Tibial artery (tissue), 4 donors: ENCODE measurements at places on chromosomes 7 and 10.

DNA sequence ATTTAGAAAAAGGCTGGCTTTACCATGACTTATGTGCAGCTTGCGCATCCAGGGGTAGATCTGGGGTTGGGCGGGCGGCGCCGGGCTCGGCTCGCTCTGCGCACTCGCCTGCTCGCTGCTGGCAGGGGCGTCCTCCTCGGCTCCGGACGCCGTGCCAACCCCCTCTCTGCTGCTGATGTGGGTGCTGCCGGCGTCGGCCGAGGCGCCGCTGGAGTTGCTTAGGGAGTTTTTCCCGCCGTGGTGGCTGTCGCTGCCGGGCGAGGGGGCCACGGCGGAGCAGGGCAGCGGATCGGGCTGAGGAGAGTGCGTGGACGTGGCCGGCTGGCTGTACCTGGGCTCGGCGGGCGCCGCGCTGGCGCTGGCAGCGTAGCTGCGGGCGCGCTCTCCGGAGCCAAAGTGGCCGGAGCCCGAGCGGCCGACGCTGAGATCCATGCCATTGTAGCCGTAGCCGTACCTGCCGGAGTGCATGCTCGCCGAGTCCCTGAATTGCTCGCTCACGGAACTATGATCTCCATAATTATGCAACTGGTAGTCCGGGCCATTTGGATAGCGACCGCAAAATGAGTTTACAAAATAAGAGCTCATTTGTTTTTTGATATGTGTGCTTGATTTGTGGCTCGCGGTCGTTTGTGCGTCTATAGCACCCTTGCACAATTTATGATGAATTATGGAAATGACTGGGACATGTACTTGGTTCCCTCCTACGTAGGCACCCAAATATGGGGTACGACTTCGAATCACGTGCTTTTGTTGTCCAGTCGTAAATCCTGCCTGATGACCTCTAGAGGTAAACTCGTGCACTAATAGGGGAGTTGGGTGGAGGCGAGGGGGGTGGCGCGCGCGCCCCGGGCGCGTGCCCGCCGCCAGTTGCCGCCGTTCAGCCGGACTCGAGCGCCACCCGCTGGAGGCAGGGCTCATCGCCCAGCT is at the start of gene HOXA5:
HOXA5 (minus strand) TSS at position 659 of the 927 bp plus-strand sequence; CDS start at position 585, 74 bp downstream.
- H3K4me3 ChIP-seq, result peak within 1 kb of the TSS; percentile 49
- DNase-seq, result peak; percentile 63
- H3K27ac ChIP-seq, result peak within 1 kb of the TSS; percentile 52
- no peaks in the 10 kb centered on the region for H3K27me3 ChIP-seq
- peaks cover 52% of the 10 kb centered on the region for H3K36me3 ChIP-seq

DNA sequence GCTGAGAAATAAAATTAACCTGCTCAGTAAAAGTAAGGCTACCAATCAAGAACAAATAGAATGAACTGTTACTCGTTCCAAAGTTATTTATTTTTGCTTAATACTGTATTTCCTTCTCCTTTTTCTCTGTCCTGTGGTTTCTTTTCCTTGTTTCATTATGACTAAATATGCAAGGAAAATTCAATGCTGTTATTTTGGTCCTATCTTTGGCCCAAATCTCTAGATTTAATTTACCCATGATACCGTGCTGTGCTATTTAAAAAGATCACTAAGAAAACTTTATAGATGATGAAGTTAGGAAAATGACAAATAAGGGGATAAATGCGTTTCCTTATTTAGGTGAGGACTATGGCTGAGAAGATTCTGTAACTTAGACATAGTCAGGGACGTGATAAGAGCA is 45.3 kb upstream of the FAM133B start:
- H3K4me3 ChIP-seq, result no peak overlapping the region
- H3K4me1 ChIP-seq, result peaks cover 31% of the 10 kb centered on the region
- no peak for DNase-seq
- H3K27ac ChIP-seq, result no peak overlapping the region
- H3K27me3 ChIP-seq, result no peaks in the 10 kb centered on the region

DNA sequence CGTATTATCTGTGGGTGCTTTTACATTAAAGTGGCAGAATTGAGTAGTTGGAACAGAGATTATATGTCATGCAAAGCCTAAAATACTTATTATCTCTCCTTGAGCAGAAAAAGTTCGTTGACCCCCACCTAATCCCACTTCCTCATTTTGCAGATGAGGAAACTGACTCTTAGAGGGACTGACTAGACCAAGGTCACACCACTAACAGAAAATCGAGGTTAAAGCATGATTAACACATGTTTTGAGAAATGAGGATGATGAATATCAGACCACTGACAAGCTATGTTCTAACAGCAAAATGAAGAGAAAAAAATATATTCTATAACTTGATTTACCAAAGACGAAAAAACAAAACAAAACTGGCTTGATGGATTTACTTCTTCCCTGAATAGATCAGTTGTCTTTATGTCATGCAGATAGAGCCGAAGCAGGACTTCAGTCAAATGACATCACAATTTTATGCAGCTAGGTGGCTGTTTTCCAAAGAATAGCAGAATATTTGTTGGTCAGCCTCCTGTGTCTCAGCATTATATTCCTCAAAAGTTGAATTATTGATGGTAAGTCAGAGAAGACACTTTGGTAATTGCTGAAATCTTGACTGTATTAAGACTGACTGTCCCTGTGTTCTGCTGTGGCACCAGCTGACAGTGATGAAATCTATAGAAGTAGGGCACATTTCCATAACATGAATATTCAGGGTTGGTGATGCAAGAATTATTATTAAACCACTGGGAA is 24.2 kb upstream of the SMIM30 start:
- H3K27me3 ChIP-seq, result no peaks in the 10 kb centered on the region
- no peak overlapping the region for H3K27ac ChIP-seq
- no peak for DNase-seq
- H3K36me3 ChIP-seq, result no peaks in the 10 kb centered on the region

DNA sequence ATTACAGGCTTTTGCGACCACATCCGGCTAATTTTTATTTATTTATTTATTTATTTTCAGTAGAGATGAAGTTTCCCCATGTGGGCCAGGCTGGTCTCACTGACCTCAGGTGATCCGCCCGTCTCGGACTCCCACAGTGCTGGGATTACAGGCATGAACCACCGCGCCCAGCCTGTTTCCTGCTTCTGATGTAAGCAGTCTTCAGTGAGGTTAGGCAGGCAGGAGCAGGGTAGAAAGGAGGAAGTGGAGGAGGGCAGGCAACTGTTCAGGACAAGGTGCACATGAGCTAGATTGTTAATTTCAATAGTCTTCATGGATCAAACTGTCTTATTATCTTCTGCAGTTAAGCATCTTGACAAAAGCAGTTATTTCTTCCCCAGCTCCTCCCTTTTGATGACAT is 605.0 kb downstream of the CCSER2 start:
- no peak overlapping the region for H3K4me3 ChIP-seq
- no peak for DNase-seq
- no peaks in the 10 kb centered on the region for H3K27me3 ChIP-seq
- no peak overlapping the region for H3K27ac ChIP-seq
- no peaks in the 10 kb centered on the region for H3K4me1 ChIP-seq

GRCh38 chr7:134941185-134941900 is 45.0 kb upstream of the AGBL3 start:
- no peak for DNase-seq
- H3K4me3 ChIP-seq, result no peak overlapping the region
- no peaks in the 10 kb centered on the region for H3K27me3 ChIP-seq
- peaks cover 21% of the 10 kb centered on the region for H3K4me1 ChIP-seq
- H3K27ac ChIP-seq, result peak overlapping the region; percentile 24

DNA sequence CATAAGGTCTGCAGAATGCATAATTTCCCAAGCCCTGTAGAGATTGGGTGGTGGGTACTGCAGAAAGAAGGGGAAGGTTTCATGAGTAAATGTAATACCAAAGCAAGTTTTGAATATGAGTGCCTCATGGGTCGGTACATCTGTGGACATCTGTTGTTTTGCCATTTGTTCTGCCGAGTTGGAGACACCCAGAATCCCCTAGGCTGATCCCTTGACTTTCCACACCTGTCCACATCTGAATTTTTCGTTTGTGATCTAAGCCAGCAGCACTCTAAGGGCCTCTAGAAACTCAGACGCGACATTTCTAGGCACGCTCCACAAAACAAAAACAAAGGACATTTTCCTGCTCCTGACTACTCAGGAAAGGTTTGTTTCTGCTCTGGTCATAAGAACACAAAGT is 11.7 kb upstream of the SLF2 start:
- H3K36me3 ChIP-seq, result no peaks in the 10 kb centered on the region
- H3K4me3 ChIP-seq, result no peak overlapping the region
- no peak for DNase-seq
- no peaks in the 10 kb centered on the region for H3K4me1 ChIP-seq

GRCh38 chr7:138033241-138033640 is 31.4 kb upstream of the CREB3L2 start:
- no peaks in the 10 kb centered on the region for H3K36me3 ChIP-seq
- H3K27me3 ChIP-seq, result no peaks in the 10 kb centered on the region
- no peak for DNase-seq
- H3K4me3 ChIP-seq, result no peak overlapping the region

- no peaks in the 10 kb centered on the region for H3K27me3 ChIP-seq
- H3K36me3 ChIP-seq, result no peaks in the 10 kb centered on the region
- no peaks in the 10 kb centered on the region for H3K4me1 ChIP-seq
- H3K4me3 ChIP-seq, result no peak overlapping the region
Observed at GRCh38 chr10:31924833-31925232, 3.8 kb downstream of the ARHGAP12 start.

DNA sequence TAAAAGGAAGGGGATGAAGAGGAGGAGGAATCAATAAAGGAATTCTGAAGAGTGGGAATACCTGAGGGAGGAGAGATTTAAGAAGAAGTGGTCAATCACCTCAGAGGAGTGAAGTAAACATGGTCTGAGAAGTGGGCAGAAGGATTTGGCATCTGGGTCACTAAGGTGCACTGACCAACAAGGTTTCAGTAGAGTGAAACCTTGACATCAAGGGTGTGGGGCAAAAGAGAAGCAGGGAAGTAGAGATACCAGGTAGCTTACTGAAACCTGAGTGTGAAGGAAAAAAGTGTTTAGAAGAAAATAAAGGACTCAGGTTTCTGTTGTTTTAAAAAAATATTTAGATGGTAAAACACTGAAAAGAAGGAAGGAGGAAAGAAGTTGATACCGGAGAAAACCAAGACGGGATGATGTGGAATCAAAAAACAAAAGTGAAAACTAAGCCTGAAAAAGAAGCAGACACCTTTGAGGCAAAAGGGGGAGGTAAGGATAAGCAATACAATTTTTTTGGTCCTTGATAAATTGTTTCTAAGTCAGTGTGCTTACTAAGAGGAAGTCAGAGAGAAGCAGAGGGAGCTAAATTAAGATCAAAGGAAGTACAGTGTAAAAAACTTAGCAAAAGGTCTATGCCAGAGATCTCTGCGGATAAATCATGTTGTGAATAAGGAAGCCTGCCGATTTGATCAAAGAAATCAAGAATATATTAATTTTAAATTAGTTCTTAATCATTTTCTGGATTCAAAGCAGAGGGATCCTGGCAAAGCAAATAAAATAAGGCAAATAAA is 137.2 kb upstream of the GPR22 start:
- H3K36me3 ChIP-seq, result no peaks in the 10 kb centered on the region
- H3K4me3 ChIP-seq, result no peak overlapping the region
- H3K4me1 ChIP-seq, result no peaks in the 10 kb centered on the region
- H3K27me3 ChIP-seq, result no peaks in the 10 kb centered on the region
- no peak overlapping the region for H3K27ac ChIP-seq

DNA sequence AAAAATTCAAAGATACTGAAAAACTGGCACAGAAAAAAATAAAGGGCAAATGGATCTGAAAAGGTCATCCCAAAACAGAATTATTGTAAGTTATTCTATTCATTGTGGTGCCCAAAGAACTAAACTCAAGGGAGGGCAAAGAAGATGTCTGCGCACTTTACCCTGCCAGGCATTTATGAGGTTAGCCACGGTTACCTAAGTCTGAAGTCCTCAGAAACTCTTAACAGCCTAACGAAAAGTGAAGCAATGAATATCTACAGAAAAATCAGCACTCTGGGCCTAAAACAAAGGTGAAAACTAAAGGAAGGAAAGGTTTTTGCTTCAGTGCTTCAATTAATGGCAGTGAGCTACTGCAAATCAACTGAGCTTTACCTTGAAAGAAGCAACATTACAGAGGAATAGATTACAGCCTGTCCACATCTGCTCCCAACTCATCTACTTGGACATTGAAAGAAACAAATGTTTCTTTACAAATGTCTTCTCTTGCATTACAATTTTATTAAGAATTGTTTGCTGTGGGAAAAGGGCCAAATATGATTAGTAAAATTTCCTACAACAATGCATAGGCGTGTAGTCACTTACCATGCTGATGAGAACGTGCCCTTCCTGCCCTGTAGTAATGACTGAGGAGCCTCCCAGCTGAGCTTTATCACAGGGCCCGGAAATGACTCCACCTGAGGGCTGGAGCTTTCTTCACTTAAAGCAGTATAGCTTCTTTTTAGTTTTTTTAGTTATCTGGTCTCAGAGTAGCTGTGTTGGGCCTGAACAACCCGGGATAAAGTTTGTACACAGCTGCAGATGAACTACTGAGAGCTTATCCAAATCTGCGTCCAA is at the start of gene TUBAL3:
TUBAL3 (minus strand) TSS at position 621 of the 834 bp plus-strand sequence; CDS start at position 585, 36 bp downstream.
- H3K27me3 ChIP-seq, result no peaks in the 10 kb centered on the region
- no peak within 1 kb of the TSS for H3K27ac ChIP-seq
- no peak within 1 kb of the TSS for H3K4me3 ChIP-seq

GRCh38 chr7:98133181-98133580 is 26.5 kb downstream of the LMTK2 start:
- H3K36me3 ChIP-seq, result peaks cover 12% of the 10 kb centered on the region
- no peaks in the 10 kb centered on the region for H3K27me3 ChIP-seq
- H3K4me3 ChIP-seq, result no peak overlapping the region
- no peaks in the 10 kb centered on the region for H3K4me1 ChIP-seq
- no peak for DNase-seq
- H3K27ac ChIP-seq, result no peak overlapping the region

GRCh38 chr7:101593556-101593955 is 35.5 kb downstream of the MYL10 start:
- H3K27me3 ChIP-seq, result no peaks in the 10 kb centered on the region
- DNase-seq, result no peak
- no peak overlapping the region for H3K27ac ChIP-seq
- H3K36me3 ChIP-seq, result no peaks in the 10 kb centered on the region
- peaks cover 2% of the 10 kb centered on the region for H3K4me1 ChIP-seq

DNA sequence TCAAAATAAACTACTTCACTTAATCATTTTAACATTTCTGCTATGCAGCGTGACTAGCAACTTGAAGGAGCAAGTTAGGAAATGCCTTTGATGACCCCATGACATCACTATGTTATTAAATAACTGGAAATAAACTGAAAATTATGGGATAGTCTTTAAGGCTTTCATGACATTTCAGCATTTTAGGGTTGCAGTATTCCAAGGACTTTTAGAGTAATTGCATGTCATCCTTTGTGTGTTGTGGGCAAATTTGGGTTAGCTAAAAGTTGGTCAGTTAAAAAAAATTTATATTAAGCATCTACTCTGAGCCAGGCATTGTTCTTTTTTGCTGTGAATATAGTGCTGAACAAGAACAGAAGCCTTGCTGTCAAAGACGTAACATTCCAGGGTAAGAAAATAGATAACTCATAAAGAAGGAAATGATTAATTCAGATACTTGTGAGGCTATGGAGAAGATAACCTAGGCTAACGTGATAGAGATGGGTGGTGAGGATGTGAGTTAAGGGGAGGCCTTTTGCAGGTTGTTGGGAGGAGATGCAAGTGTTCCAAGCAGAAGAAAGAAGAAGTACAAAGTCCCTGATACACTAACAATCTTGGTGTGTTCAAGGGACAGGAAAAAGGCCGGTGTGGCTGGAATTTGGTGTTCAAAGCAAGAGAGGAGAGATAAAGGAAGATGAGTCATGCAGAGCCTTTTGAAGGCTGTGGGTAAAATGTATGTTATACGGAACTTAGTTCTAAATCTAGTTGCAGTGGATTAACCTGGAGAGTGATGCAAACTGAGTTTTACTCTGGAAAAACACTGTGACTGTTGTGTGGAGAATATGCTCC is 610.2 kb downstream of the AUTS2 start:
- H3K27me3 ChIP-seq, result no peaks in the 10 kb centered on the region
- H3K4me1 ChIP-seq, result no peaks in the 10 kb centered on the region
- H3K4me3 ChIP-seq, result no peak overlapping the region
- no peak overlapping the region for H3K27ac ChIP-seq
- H3K36me3 ChIP-seq, result no peaks in the 10 kb centered on the region
- DNase-seq, result no peak
